Stimulated activated CD8-positive, alpha-beta memory T cell treated with anti-CD3 and anti-CD28 coated beads, Interleukin-4, amount 100 ng/mL, for 1 hour (primary cell): ENCODE measurements at places on chromosomes 1 and 21.

- DNase-seq = no peak
Observed at GRCh38 chr1:117318426-117318825, 48.8 kb upstream of the MAN1A2 start.

GRCh38 chr1:193700710-193701355, 514.4 kb upstream of the B3GALT2 start:
- no peak for DNase-seq

DNA sequence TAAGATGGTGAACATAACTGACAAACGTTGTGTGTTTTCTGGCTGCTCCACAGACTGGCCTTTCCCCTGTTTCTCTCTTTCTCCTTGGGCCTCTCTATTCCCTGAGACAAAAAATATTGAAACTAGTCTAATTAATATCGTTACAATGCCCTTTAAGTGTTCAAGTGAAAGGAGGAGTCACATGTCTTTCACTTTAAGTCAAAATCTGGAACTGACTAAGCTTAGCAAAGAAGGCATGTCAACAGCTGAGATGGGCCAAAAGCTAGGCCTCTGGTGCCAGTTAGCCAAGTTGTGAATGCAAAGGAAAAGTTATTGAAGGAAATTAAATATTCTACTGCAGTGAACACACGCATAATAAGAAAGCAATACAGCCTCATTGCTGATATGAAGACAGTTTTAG, 32.2 kb upstream of the FCRL3 start:
- no peak for DNase-seq

GRCh38 chr1:156285437-156285836, 1.3 kb downstream of the TMEM79 start:
- DNase-seq = no peak

DNA sequence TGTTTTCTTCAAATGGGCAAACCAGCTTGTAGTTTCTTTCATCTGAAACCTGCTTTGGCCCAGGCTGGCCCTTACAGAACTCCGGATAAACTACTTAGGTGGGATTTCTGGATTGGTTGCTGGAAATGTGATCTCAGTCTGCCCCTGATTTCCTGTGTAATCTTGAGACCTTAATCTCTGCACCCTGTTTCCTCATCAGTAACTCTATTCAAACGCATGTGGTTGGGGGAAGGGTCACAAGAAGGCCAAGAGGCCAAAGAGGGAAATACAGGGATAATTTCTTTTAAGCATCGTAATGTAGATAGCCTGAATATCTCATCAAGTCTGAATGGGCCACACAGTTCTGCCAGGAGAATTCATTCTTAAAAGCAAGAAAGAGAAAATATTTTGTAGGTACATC, 483.6 kb downstream of the LTN1 start:
- no peak for DNase-seq

DNA sequence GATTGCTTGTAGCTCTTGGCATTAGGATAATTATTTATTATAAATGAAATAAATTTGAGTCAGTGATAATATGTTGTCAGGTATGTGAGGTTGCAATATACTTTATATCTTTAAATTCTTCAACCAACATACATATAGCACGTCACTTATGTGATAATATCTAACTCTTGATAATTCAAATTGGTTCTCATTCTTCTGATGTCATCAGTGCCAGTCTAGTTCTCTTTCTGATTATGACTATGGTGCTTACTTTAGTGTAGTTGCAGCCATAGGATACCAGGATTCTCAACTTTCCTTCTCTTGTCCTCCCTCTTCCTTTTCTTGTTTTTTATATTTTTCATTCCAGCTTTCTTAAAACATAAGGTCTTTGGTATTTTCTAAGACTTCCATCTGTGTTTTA, 34.8 kb upstream of the ATP6V1G3 start:
- no peak for DNase-seq

- DNase-seq = no peak
Observed at GRCh38 chr1:210516092-210516656, 187.5 kb downstream of the HHAT start.

DNA sequence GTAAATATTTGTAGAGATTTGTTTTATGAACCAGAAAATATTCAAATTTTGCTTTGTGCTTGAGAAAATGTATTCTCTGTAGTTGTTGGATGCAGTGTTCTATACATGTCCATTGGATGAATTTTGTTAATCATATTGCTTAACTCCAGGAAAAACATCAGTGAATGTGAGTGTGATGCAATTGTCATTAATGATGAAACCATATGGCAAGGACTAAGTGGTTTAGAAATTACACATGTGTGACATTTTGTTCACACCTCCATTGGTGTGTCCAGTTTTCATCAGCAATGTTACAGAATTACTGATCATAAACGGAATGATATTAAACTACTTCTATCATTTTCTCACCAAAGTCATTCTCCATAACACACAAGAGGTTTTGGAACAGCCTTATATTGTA, 151.8 kb upstream of the ST6GALNAC5 start:
- no peak for DNase-seq

DNA sequence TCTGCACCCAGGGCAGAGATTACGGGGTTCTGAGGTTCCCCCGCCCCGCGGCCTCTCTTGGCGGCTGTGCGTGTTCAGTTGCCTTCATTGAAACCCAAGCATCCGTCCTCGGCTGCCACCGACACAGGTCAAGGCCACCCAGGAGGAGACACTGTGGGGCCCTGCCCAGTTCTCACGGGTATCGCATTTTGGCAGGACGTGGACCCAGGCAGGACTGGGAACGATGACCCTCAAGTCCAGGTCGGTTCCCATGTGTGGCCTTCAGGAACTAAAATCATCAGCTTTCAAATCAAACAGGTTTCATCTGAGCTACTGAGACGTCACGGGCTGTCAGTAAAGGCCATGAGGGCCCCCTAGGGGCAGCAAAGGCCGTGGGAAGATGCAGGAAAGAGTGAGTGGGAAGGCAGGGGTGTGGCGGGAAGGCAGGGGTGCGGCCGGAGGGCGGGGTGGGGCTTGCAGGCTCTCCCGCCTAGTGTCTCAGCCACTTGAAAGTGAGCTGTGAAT, 7.0 kb upstream of the C1orf174 start:
- DNase-seq = no peak

GRCh38 chr1:202193614-202194327, at the start of gene LGR6:
Gene LGR6 (plus strand): TSS chr1:202193799. CDS start chr1:202193990, 191 bp downstream.
- no peak for DNase-seq

DNA sequence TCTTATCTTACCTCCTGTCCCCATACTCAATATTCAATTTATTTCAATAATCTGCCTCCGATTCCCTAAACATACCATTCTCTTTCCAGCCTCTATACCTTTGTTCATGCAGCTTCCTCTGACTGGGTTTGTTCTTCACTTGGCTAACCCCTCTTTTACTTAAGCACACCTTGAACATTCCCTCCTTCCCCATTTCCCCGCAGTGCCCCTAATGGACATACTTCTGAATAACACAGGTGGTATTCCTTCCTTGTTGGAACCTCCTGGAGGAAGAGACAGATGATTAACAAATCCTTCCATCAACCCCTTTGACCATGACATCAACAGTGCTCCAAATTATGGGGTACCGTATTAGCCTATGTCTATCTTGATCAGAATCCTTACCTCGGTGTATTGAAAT, 190.0 kb upstream of the UBE2U start:
- no peak for DNase-seq

GRCh38 chr1:61318319-61319125, 236.2 kb downstream of the NFIA start:
- DNase-seq = no peak

GRCh38 chr1:15362737-15363128, 47.0 kb upstream of the EFHD2 start:
- no peak for DNase-seq

- no peak for DNase-seq
Observed at GRCh38 chr1:243940451-243940850, 90.4 kb upstream of the AKT3 start.

GRCh38 chr21:35838987-35839763, 221.2 kb downstream of the SETD4 start:
- no peak for DNase-seq

DNA sequence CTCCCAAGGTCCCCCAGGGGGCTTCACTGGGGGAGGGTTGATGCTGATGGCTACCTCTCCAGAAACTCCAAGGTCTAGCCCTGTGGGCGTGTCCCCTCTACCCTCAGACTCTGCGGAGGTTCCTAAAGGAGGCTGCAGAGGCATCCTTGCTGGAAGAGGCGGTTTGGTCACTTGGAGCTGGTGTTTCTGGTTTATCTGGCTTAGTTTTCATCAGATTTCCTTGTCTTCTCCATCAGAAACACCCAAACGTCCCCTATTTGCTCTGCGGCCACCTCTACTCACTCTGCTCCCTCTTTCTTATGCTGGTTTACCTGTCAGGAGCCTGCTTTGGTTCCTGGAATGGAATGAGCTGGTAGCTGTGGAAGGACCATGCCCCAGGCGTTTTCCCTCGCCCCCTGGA, 2.5 kb downstream of the PKP1 start:
- DNase-seq = no peak

DNA sequence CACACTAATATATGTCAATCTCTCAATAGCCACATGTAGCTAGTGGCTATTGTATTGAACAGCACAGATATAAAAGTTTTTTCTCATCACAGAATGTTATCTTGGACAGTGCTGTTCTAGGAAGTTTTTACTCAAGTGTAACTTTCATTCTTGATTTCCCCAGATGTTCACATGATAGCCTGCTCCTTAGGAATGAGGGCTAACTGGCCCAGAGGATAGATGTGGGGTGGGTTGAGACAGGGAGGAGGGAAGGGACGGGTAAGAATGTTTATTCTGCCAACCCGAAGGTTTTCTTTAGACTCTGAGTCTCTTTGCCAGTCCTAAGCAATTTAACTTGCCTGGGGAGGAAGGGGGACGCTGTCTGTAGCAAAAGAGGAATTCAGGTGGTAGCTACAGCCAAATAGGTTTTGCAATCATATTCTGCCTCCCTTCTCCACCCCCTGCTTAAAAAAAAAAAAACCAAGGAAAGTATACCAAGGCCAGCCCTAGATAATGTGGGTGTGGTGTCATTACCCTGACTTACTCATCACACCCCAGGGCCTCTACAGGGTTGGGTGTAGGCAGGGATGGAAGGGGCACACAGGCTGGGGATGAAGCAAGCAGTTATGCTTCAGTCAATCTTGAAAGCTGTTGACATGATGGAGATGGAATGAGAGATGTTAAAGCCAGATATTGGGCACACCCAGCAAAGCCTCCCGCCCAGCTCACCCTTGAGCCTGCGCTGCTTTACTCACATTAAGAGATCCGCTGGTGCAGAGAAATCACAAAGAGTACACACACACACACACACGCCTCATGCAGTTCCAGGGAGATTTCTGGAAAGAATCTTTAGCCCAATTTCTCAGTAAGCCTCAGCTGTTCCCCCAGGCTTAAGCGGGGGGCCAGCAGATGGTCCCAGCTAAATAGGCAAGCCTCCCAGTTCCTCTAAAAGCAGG, 59.9 kb downstream of the PLXNA2 start:
- no peak for DNase-seq

- DNase-seq = no peak
Observed at GRCh38 chr21:31119199-31119598, 80.9 kb upstream of the KRTAP19-8 start.

DNA sequence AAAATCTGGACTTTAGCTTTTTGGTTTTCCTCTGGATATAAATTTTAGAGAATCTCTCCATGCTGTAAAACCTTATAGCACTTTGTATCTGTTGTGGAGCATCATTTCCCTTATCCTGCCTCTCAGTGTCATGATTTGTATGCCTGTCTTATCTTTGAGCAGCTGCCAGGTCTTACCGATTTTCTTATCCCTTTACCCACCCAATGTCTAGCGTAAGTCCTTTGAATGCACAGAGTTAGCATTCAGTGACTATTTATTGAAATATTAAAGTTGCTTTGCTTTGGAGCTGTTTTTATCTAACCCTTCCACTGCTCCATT, 37.3 kb downstream of the CDC7 start:
- no peak for DNase-seq

GRCh38 chr1:223211323-223211985, 68.4 kb upstream of the TLR5 start:
- DNase-seq = no peak

DNA sequence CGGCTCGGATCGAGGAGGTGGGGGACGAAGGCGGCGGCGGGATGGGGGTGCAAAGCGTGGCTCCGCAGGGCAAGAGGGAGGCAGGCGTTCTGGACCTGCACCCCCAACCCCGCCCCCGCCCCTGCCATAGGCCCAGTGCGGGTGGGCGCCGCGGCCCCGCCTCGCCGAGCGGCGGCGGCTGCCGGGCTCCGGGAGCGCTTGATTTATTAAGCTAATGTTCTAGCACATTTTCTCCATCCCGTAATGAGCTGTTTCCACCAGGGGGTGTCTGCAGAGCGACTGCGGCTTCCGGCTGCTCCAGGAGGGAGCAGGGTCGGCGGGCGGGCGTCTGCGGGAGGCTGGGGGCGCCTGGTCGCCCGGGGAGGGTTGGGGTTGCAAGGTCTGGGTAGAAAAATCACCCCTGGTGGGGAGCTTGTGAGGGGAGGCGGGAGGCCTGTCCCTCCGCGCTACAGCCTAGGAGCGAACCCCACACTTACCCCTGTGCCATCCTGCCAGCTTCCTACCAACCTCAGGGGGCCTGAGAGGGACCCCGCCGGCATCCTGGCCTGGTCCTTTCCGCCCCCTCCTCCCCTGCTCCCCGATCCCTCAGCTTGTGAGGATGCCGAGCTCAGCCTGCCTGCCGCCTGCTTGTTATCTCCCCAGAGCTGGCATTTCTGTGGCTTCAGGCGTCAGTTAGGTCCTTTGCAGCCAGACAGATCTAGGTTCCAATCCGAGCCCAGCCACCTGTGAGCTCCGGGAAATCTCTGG, 48.5 kb upstream of the ACOT11 start:
- no peak for DNase-seq

- no peak for DNase-seq
Observed at GRCh38 chr1:209688746-209689234, 13.6 kb downstream of the G0S2 start.

GRCh38 chr1:224238756-224239155, 55.7 kb downstream of the DEGS1 start:
- DNase-seq = no peak

GRCh38 chr1:172343240-172344160, 77.0 kb upstream of the C1orf105 start:
- no peak for DNase-seq

- no peak for DNase-seq
Observed at GRCh38 chr1:87830432-87830978, 501.8 kb downstream of the LMO4 start.

DNA sequence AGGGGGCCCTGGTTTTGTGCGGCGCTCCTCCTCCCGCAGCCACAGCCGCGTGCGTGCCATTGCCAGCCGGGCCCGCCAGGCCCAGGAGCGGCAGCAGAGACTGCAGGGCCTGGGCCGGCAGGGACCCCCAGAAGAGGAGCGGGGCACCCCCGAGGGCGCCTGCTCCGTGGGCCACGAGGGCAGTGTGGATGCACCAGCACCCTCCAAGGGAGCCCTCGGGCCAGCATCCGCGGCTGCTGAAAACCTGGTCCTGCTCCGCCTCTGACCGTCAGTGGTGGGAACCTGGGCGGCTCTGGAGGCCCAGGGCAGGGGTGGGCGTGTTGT, 21.5 kb downstream of the PANK4 start:
- DNase-seq = no peak

GRCh38 chr1:23134055-23134454, 34.6 kb downstream of the LUZP1 start:
- no peak for DNase-seq

GRCh38 chr1:206723462-206723804, 38.7 kb downstream of the MAPKAPK2 start:
- no peak for DNase-seq
